H9 (cell line): ENCODE measurements at places on chromosomes 5 and 9.

GRCh38 chr9:92619601-92620300, 50.2 kb downstream of the IPPK start:
- DNase-seq = peak; percentile 16

- DNase-seq = no peak
Measured at GRCh38 chr9:89444274-89444673, 53.6 kb downstream of the SEMA4D start.

DNA sequence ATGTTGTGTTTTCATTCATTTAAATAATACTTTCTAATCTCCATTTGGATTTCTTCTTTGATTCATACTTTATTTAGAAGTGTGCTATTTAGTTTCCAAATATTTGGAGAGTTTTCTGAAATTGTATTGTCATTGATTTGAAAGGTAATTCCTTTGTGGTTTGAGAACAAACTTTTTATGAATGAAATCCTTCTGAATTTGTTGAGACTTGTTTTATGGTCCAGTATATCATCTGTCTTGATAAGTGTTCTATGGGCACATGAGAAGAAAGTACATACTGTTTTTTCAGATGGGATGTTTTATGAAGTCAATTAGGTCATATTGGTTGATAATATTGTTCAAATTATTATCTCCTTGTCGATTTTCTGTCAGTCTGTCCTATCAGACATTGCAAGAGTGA, 953.8 kb downstream of the NR2F1-AS1 start:
- DNase-seq = no peak

DNA sequence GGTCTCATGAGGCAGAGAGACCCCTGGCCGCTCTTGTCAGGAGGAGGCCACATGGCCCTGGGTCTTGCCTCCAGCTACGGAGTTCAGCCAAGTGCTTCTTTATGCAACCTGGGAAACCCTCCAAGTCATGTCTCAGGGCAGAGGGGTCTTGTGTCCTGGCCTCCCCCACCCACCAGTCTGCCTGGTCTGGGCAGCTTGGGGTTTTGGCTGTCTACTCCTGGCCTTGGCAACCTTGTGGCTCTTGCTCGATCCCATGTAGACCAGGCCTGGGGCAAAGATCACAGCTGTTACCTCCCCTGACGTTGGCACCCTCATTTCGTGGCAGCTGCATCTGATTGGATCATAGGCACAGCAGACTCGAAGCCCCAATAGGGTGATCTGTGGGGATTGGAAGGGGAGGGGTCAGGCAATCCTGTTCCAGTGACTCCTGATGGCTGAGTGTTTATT, 28.4 kb downstream of the JADE2 start:
- DNase-seq = no peak
